ENCODE measurements at places on chromosomes 2 and 18.

GRCh38 chr2:187698374-187699110 lies 144.3 kb upstream of the TFPI start:
- no peak for DNase-seq

- no peak for DNase-seq
These were observed 17.4 kb upstream of the RMDN2 start for GRCh38 chr2:37907501-37908225.

GRCh38 chr2:98269830-98270229 lies 76.4 kb upstream of the CNGA3 start:
- DNase-seq, result no peak

DNA sequence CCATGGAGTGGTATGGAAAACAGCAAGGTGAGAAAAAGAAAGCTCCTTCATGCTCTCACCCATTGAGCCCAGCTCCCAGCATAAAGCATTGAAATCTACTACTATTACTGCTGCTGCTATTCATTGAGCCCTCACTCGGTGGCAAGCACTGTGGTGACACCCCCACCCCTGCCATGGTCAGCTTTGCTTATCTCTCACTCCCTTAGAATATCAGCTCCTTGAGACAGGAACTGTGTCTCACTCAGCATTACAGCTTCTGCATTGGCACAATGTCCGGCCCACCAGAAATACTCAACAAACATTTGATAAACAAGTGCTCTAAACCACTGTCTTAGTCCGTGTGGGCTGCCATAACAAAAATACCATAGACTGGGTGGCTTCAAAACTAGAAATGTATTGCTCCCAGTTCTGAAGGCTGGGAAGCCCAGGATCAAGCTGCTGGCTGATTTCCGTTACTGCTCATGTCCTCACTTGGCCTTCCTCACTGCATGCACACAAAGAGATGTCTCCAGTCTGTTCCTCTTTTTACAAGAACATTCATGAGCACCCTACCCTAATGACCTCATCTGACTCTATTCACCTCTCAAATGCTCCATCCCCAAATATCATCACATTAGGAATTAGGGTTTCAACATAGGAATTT lies 116.3 kb downstream of the ZBTB7C start:
- DNase-seq, result no peak

DNA sequence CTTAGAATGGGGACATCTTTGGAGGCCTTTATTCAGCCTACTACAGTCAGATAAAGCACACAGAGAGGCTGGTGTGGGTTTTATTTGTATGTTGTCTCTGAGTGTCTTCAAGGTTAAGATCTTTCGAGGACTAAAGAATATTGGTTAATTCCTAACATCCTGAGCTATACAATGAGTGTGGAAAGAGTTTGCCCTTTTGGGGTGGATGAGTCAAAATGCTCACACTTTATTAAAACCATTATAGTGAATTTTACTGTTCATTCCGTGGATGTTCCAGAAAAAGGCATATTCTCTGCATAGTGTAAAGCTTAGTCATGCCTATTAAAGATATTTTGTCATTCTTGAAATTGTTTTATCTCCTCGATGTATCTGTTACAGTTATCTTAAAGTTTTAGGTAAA lies 29.1 kb upstream of the SLC38A11 start:
- DNase-seq, result no peak

Data from SIG-M5 (cell line).